ENCODE measurements at places on chromosomes 7 and 10.

- no peak for DNase-seq
Measured at GRCh38 chr10:131915990-131916766, 15.4 kb downstream of the PPP2R2D start.

- no peak for DNase-seq
Measured at GRCh38 chr10:131625041-131625440, 275.8 kb upstream of the PPP2R2D start.

GRCh38 chr10:102504179-102504975 is 605 bp downstream of the SUFU start:
- DNase-seq: no peak

GRCh38 chr10:34565934-34566333 is 249.2 kb downstream of the PARD3 start:
- no peak for DNase-seq

DNA sequence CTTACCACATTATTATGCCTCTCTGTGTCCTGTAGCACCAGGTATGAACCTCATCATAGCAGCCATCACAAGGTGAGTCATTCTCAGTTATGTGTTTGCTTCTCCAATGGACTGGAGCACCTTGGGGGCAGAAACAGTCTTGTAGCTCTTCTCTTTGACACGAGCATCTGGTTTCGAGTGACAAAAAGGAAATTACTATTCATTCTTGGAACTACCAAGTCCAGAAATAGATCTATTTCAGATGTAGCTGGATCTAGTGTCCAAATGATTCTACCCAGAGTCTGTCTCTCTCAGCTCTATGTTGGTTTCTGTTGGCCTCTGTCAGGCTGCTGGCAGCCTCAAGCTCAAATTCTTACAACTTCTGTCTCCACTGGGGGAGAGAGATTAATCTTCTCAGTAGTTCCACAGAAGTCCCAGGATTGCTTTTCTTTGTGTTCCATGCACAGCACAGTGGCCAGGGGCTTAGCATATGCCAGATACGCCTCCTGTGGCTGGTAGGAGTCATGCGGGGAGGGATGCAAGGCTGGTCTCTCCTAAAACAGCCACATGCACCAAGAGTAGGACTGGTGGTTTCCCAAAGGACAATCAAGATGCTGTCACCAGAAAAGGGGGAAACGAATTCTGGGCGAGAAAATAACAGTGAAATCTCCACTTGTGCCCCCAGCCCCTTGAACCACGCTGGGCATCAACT is 37.2 kb upstream of the PAPSS2 start:
- DNase-seq: no peak

DNA sequence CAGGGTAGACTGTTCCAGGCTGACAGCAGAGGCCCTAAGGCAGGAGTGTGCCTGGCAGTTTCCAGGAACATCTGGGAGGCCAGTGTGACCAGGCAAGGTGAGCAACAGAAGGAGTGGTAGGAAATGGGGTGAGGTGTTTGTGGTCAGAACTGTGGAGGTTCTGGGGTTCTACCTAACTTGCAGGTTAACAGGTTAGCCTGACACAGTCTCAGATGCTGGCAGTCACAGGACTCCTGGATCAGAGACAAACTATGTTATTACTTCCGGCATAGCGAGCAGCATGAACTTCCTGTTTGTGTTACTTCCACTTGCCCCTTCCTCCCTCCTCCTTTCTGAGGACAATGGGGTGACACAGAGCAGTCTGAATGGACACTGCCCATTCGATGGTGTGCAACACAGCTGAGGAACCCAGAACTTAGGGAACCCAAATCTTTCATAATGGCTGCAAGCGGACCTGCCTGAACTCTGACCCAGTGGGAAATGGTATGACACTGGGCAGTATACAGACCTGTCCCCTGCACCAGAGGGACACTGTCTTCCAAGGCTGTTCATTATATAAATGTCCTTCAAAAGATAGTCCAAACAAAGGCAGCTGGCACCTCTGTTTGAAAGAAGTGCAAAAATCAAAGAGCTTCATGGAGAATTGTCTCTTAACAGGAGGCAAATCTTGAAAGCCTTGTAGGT is 3.9 kb upstream of the SAR1A start:
- no peak for DNase-seq

DNA sequence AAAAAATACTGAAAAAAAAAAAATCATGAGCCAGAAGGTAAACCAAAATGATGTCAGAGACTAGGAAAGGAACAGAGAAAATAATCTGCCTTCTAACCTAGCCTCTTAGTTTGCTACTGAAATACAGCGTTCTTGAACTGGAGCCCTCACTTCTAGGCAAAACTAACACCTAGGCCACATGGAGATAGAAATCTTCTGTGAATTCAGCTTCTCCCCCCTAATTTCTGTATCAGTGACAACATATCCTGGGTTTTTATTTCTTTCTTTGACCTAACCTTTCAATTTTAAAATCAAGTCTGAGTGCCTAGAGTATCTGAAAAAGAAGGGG is 100.1 kb upstream of the GLCCI1 start:
- DNase-seq: no peak

DNA sequence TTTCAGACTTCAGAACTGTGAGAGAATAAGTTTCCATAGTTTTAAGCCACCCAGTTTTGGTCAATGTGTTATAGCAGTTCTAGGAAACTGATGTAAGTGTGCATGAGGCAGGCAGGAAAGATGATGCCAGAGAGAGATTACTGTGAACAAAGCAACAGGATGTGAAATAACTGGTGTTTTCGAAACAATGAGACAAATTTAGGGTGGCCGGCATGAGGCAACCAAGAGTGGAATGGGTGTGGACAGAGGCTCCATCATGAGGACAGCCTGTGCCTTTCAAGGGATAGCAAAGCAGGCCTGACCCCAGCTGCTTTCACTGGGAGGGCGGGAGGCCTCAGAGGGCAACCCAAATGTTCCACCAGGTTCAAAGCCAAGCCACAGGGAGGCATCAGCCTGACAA is 67.3 kb upstream of the UCN3 start:
- DNase-seq: no peak

DNA sequence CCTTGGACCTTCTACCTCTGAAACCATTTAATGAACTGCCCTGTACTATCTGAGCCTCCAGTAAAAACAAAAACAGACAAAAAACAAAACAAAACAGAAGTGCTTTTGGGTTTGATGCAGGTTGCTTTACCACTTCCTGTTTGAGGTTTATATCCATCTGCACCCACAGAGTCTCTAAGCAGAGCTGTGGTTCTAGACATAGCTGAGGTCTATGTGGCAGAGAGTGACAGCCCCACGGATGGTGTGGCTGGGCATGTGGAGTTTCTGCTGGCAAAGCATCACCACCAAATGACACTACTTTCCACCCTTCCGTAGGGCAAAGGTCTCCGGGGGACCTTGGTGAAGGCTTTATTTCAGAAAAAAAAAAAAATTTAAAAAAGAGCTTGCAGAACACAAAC is 754.2 kb downstream of the GRID1 start:
- no peak for DNase-seq

- DNase-seq: no peak
Measured at GRCh38 chr7:105978974-105979373, 15.9 kb downstream of the CDHR3 start.

GRCh38 chr7:14959339-14959738 is 56.8 kb upstream of the DGKB start:
- no peak for DNase-seq

DNA sequence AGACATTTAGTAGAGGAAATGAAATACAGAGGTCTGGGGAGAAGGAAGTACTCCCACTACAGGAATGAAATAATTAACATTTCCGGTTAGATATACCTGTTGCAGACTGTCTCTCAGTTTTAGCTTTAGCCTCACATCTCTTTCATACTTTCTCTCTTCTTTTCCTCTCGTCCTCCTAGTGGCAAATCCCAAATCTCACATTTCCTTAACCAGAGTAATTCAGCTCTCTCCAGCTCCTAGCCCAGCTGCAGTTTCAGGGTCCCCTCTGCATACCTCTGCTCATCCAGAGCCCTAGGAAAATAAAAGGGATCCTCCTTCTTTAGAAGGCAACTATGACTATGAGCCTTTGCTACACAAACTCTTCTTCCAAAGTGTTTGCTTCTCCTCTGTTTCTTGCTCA is 643.2 kb downstream of the PHTF2 start:
- DNase-seq: no peak

DNA sequence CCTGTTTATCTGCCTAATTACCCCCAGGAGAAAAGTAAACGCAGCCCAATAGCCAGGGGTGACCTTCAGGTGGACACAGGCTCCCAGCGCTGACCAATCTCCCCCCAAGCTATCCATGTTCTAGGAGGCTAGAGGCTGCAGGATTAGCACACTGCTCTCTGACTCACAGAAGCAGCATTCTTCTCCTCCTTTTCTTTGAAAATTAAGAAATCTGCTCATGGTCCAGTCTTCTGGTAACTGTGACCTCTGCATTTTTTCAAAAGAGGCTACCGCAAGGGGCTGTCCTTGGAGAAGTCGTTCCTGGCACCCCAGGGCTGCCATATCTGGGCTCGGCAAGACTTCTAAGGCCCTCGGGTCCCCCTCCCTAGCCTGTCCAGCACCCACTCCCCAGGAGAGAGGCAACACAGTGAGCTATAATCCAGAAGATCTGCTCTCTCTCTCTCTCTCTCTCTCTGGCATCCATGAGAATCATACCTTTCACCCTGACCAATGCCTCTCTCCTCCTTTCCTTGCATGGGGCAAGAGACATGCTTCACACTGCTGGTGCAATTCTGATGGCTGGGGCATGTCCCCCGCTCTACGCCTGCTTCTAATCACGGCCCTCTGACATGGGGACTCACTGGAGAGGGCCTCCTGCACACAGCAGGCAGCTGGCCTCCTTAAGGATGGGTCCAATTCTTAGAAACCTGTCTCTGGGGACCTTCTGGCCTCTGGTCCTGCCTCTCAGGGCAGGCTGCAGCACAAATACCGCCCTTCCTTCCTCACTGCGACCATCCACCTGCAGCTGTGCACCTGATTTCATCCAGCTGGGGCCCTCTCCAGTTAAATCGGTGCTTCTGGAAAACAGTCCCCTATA is 27.3 kb downstream of the ANXA11 start:
- no peak for DNase-seq

- peak; percentile 69 for DNase-seq
Measured at GRCh38 chr7:134174795-134175261, 47.7 kb downstream of the LRGUK start.

GRCh38 chr7:93140582-93141191 is 7.5 kb downstream of the SAMD9L start:
- no peak for DNase-seq

DNA sequence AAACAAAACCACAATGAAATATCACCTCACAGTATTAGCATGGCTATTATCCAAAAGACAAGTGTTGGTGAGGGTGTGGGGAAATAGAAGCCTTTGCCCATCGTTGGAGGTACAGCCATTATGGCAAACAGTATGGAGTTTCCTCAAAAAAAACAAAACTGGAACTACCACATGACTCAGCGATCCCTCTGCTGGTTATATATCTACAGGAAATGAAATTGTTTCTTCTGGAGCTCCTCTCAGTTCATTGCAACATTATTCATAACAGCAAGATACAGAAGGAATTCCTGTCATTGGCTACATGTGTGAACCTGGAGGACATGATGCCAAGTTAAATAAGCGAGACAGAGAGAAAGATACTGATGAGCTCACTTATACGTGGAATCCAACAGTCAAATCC is 2.4 kb upstream of the UBE3C start:
- peak; percentile 66 for DNase-seq

GRCh38 chr7:157693071-157693520 is 356.3 kb downstream of the DNAJB6 start:
- DNase-seq: no peak

DNA sequence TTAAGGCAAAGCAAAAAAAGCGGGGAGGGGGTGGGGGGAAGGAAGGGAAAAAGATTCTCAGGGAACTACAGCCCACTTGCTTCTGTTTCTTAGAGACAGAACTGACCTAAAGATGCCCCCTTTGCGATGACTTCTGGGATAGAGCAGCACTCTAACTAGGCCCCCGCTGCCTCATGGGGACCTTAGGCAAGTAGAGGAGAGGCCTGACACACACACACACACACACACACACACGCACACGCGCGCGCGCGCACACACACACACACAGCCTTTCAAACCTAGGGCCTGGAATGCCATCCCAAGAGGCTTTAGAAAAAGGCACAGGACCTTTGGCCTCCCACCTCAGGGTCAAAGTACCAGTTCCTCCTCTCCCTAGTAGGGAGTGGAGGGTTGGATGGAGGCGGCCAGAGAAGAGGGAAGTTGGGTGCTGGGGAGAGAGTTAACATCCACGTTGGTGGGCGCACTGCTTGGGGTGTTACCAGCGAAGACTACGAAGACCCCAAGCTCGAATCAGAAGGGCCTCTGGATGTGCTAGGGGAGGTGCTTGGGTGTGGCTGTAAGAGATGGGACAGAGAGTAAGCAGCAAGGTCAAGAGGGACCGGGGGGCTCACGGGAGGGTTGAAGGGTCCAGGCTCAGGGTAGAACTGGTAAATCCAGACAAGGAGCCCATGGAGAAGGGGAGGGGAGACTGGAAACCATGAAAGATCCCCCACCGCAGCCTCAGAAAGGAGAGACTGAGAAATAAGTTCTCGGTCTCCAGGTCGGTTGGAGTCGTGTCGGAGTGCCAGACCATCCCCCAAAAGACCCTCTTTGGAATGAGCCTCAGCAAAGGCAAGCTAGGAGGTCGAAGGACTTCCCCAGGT is 1.2 kb upstream of the COL1A2 start:
- DNase-seq: no peak

DNA sequence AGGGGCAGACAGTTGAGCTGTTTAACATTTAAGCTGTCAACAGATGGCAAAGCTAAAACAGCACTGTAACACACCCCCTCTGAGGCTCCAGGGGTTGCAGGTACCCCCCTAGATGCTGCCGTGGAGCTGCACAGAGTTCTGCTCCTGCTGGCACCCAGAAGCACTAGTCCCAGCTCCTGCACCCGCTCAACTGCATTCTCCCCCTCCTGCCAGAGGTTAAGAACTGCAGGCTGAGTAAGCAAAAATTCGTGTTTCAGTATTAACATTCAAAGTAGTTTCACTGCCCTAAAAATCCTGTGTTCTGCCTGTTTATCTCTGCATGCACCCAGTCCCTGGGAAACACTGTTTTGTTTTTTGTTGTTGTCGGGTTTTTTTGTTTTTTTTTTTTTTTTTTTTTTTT is 790.8 kb upstream of the KCND2 start:
- DNase-seq: peak; percentile 22

DNA sequence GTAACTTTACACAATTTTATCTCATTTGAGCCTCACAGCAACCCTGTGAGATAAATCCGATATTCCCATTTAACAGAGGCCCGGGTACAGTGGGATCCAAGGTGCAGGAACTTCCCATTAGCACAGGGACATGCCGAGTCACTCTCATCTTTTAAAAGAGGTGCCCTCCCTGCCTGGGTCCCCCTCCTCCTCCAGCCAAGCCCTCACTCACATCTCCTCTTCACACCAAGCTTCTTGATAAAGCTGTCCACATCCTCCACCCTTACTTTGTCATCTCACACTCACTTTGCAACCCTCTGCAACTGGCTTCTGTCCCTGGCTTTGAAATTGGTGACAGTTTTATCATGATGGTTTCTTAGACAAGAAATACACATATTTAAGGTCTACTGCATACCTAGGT is 144.6 kb upstream of the RHEB start:
- no peak for DNase-seq

GRCh38 chr7:140159497-140159896 is 17.3 kb downstream of the KDM7A start:
- no peak for DNase-seq

All from SW 1271 (cell line).